ENCODE measurements at places on chromosomes 6 and 20.

DNA sequence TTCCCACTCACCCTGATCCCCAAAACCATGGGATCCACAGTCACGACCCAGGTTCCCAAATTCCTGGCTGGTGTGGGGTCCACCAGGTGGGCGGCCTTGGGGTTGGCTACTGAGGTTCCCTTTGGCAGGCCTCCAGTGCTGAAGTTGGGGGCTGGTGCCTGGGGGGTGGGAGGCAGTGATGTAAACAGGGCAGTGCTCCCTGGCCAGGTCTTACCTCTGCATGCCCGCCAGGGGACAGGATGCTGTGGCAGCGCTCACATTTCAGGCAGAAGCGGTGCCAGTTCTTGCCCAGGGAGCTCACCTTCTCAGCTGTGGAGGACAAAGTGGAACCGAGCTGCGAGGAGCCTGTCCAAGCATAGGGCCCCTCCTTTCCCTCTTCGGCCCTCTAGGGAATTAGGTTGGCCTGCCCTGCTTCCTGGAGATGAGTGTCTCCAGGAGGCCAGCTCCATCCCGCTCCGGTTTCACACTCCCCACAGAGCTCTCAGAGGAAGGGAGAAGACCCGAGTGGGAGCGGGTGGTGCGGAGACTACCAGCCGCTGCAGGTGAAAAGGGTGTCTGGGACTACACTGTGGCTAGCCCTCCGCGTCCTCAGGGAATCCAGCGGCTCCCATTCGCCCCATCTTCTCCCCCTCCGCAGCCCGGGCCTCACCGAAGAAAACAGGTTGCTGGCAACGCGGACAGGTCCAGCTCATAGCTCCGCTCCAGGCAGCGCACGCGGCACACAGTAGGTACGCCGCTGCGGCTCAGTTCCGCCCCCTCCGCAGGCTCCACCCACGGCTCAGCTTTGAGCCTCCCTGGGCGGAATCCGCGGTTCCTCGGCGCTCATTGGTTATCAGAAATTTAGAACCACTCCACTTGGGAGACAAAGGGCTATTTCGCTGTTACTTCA lies at the start of gene CRIP3:
Gene CRIP3 (minus strand): TSS at position 726 of the 889 bp plus-strand sequence. CDS start 34 bp downstream, at position 692.
- DNase-seq = peak; percentile 41

DNA sequence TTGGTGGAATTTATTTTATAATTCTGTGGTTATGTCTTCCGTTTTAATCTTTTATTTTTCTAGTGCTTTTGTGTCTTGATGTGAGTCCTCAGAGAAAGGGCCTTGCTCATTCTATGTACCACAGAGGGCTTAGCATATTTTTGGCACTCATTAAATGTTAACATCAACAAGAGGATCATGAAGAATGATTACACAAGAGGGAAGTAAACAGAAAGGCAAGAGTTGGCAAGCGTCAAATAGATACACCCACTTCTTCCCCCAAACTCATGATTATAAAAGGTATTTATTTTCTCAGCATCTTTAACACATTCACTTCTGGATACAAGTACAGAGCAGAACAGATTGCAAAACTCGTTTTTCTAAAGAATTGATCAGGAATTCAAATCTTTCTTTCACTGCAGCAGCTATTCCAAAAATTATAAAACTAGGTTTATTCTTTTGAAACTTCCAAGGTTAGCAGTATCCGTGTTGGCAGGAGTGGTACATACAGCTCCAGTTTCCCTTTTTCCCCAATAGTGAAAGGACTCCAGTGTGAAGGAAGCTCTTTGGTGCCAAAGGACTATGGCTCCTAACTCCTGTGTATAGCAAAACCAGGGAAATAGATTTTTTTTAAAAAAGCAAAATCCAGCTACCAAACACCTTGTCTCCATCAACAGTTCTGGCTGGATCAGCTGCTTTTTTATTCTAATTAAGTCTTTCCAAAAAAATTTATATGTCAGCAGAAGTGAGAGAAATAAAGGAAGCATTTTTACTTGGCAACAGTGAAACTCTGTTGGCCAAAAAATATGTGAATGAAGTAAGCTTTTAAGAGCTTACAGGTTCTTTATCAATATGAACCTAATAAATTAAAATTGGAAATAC lies 221.9 kb downstream of the ADGRG6 start:
- no peak for DNase-seq

DNA sequence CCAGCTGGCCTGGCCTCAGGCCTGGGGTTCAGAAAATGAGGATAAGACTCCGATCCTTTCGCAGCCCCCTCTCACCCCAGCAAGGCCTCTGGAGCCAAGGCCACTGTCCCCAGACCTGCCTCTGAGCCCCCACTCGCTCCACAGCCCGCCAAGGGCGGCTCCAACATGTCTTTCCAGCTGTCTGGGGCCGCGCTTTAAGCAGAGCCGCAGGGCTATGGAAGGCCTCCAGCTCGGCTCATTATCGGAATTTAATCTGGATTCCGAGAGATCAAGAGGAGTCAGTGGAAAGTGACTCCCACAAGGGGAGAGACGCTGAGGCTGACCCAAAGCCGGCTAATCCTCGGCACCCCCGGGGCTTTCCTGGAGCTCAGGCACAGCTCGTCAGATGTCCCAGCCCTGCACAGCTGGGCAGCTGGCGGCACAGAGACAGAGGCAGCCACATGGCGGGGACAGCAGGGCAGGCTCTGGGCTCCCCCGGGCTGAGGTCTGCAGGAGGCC lies 41.8 kb downstream of the BMP7 start:
- no peak for DNase-seq

DNA sequence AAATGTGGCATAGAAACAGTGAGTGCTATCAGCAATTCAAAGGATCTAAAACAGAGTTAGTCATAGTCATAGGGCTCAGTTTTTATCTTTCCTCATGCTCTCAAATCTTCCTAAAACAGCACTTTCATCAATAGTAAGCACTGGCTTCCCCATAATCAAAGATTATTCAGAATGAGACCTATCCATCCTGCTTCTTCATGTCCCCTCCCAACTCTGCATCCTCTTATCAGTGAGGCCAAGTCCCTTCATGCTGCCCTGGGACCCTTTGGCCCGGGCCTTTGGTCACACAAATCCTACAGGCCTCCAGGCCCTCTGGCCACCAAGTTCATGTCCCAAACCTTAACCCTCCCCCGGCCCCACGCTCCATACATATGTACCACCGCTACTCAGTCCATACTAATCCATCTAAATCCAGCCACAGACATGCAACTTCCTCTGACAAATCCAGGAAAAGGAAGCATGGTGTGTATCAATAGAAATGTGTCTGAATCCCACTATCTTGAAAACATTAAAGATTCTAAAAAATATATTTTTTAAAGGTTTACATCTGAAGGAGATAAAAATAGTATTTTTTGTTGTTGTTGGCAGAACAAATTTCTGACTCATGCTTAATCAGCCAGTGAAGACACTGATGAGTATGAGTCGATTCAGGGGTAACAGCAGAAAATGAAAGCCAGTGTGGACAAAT lies 143.5 kb downstream of the PDE7B start:
- DNase-seq = no peak

DNA sequence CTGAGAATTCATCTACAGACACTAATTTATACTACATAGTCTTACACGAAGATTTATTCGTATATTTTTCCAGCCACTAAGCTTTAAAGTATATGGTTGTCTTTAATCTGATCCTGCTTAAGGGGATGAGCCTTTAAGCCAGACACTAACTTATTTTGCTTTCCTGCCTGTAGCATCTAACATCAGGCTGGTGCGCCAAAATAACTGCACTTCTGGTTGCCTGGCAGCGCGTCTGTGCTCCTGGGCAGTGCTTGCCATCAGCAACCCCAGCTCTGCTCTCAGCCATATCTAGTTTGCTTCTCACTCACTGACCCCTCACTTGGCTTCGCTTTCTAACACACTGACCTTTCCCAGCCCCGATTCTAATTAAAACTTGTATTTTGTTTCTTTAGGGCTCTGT lies 21.8 kb downstream of the HMGCLL1 start:
- peak; percentile 22 for DNase-seq

DNA sequence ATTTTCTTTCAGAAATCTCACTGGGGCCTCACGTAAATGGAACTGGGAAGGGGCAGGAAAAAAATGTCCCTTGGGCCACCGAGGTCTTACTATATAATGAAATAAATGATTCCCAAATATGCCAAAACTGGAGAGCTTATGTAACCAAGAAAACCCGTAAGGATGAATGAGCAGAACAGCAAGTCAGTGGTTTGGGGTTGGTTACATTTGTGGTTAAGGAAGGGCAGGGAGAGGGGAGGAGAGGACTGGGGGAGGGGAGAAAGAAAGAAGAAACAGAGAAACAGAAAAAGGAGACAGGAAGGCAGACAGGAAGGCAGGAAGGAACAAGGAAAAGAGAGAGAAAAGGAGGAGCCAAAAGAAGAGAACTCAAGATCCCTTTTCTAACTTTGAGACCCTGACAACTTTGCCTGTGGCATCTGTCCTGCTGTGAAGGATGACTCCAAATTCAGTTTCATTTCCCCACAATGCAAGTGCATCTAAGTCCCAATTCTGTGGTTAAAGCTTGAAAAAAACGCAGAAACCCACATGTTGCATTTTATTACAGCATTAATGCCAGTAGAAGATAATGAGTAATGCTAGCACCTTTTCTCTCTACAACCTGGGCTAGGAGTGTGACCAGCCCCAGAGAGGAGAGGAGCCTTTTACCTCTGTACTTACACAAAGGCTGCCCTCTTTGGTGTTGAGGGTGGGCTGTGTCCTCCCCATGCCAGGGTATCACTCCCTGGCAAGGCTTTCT lies 10.8 kb upstream of the ARMC2 start:
- no peak for DNase-seq

- DNase-seq = no peak
Observed at GRCh38 chr20:45044601-45045000, 56.3 kb downstream of the KCNS1 start.

GRCh38 chr20:62924442-62925075 lies 1.7 kb downstream of the DIDO1 start:
- DNase-seq = peak; percentile 25

DNA sequence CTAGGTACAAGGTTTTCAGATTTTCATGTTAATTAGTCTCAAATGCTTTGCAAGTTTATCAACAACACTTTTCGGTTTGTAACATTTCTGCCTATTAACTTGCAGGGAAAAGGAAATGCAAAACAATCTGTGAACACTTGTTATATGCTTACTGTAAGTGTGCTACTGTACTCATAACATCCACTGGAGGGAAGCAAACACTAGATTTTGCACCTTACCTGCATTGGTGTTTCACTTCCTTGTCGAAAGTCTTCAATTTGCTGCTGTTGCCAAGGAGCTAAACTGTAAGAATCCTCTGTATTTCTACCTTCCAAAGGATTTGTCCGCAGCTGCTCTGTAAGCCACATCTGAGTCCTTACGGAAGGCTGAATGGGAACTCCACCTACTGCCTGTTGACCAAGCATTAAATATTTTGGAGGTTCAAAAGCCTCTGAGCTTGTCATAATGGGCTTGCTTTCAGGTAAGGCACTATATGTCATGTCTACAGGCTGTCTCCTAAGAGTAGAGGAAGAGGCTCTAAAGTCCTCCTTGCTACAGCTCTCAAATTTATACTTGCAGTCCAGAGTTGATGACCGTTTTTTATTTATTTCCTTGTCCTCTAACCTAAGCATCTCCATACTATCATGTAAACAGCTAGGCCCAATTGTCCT lies 17.3 kb downstream of the PLN start:
- no peak for DNase-seq

GRCh38 chr6:33317669-33318425 lies at the start of gene ZBTB22:
Gene ZBTB22, minus strand, starts transcription at chr6:33317744. Its CDS starts 828 bp downstream, at chr6:33316916.
- peak; percentile 100 for DNase-seq

- no peak for DNase-seq
Observed at GRCh38 chr6:163121270-163121669, 293.2 kb upstream of the QKI start.

GRCh38 chr6:6224933-6225486 lies 95.5 kb downstream of the F13A1 start:
- DNase-seq = no peak

DNA sequence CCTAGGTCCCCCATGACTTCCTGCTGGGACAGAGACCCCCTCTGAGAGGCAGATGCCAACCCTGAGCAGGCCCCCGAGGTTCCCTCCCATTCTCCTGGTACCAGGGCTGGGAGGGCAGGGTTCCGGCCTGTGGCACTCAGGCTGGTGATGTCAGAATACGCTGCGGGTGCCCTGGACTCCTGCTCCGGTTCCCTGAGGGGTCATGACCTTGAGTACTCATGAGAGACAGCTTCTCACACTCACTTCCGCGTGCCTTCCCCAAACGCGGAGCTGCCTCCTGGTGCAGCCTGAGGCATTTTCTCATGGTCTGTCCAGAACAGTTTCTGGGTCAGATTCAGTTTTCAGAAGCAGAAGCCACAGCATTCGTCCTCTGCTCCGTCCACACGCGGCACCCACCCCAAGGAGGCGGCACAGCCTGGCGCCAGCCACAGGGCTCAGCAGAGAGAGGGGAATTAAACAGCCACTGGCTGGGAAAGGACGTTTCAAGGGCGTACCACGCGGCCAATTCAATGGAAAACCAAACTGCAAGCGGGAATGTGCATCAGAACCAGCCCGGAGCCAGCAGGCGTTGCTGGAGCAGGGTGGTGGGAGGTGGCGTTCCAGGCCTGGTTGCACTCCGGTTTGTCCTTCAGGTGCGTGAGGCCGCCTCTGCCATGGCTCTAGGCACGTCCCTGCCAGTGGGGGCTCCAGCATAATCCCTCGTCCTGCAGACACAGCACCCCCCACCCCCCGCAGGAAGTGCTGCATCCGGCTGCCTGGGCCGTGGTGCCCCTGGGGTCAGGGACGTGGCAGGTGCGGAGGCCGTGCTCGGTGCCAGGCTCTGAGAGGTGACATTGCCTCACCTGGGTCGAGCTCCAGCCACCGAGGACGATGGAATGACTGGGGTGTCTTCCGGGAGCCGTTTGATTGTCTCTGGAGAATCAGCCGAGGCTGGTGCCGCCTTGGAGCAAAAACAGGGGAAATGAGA lies 58.3 kb upstream of the BHLHE23 start:
- peak; percentile 12 for DNase-seq

GRCh38 chr20:10192171-10192570 lies 26.5 kb upstream of the SNAP25 start:
- no peak for DNase-seq

DNA sequence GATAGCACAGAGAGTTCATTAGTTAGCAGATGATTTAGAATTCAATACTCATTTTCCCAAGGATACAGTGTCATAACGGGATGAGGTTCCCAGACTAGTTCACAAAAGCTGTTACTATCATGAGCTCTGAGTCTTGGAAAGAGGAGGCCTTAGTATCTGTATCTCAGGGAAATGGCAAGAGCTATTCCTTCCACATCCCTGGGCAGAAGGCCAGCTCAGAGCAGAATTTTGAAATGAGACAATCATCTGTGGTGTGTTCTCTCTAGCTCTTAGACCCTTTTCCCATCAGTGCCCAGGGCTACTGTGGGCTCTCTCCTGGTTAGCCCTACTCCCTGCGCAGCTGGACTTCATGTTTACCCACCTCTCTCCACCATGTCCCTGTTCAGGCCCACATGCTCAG lies 64.5 kb downstream of the JAG1 start:
- DNase-seq = peak; percentile 76
